ENCODE measurements at places on chromosomes 7 and 10.

DNA sequence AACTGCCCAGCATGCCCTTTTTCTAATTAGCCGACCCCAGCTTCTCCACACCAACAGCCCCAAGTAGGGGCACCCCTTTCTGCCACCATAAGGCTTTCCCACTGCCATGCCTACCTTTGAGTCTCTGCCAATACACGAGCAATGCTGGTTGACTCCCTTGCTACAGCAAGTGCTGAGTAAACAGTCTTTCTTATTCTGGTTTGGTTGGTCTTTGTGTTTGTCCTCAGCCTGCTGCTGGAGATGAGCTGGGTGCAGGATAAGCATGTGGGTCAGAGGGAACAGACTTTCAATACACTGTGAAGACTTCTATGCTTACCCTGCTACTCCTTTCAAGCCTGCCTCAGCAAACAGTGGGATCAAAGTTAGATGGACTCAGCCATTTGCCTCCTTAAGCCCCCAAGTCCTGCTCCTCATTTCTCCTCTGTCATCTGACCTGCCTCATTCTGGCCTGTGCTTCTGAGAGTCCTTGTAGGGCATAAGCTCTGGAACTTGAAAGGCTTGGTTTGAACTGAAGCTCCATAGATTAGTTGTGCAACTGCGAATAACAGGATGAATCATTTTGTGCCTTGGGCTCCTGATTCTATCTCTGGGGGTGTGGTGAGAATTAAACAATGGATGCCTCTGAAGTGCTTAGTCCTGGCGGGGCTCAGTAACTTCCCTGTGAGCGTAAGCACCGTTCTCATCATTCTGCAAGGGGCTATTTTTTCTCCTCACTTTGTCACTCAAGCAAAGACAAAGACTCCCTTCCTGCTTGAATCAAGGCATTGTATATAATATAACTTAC is 533.8 kb upstream of the DPP6 start:
- no peaks in the 10 kb centered on the region for H3K27me3 ChIP-seq
- no peak overlapping the region for H3K27ac ChIP-seq
- DNase-seq = no peak
- H3K4me1 ChIP-seq = no peaks in the 10 kb centered on the region
- H3K36me3 ChIP-seq = no peaks in the 10 kb centered on the region
- no peak overlapping the region for H3K4me3 ChIP-seq

GRCh38 chr7:98254516-98254915 is 2.5 kb upstream of the TECPR1 start:
- H3K27me3 ChIP-seq = no peaks in the 10 kb centered on the region
- peaks cover 56% of the 10 kb centered on the region for H3K36me3 ChIP-seq
- H3K4me1 ChIP-seq = peaks cover 46% of the 10 kb centered on the region
- no peak overlapping the region for H3K4me3 ChIP-seq

GRCh38 chr10:30734901-30735300 is 105.3 kb upstream of the LYZL2 start:
- no peaks in the 10 kb centered on the region for H3K36me3 ChIP-seq
- no peak overlapping the region for H3K27ac ChIP-seq
- peaks cover 9% of the 10 kb centered on the region for H3K4me1 ChIP-seq

DNA sequence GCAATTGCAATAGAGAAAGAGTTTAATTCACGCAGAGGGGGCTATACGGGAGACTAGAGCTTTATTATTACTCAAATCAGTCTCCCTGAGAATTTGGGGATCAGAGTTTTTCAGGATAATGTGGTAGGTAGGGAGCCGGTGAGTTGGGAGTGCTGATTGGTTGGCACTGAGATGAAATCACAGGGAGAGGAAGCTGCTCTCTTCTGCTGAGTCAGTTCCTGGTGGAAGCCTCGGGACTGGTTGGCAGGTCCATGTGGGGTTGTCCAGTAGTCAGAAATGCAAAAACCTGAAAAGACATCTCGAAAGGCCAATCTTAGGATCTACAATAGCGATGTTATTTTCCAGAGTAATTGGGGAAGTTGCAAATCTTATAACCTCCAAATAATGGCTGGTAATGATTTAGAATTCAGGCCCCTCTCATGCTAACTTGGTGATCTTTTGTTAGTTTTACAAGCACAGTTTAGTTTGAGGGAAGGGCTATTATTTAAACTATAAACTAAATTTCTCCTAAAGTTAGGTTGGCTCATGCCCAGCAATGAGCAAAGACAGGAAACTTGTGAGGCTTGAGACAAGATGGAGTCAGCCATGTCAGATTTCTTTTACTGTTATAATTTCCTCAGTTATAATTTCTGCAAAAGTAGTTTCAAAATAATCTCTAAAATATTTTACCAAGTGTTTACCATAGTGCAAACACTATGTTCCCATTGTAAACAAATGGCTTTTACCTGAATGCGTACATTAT is 39.4 kb upstream of the SLC25A13 start:
- no peak overlapping the region for H3K27ac ChIP-seq
- no peaks in the 10 kb centered on the region for H3K4me1 ChIP-seq
- DNase-seq = no peak
- H3K36me3 ChIP-seq = no peaks in the 10 kb centered on the region
- peaks cover 5% of the 10 kb centered on the region for H3K27me3 ChIP-seq
- no peak overlapping the region for H3K4me3 ChIP-seq

DNA sequence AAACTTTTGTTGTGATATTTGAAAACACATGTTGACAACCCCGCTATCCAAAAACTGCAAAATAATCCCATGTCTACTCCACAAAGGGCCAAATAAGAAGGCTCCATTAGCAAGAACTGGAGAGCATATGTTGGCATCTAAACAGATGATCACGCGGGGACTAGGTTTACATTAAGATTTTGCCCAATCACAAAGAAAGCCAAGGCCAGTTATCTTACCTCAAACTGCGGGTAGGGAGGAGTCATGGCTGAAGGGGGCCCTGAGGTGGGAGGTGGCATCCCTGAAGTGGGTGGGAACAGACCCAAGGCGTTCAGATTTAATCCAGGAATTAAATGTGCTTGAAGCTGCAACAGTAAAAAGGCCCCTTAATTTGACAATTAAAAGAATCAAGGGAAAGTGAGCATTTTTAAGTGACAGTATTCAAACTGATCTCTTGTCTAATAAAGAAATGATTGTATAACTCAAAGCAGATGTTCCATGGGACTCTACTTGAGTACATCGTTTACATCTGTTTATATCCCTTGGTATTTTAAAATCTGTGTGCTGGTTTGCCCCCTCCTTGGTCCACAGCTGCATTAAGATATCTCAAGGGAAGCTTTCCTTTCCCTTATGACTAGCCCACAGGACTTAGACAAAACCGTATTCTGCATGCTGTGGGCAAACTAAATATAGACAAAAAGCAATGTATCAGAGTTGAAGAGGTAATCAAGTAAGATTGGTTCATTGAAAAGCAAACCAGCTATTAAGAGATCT is 42.9 kb downstream of the MALSU1 start:
- no peak for DNase-seq
- H3K4me3 ChIP-seq = no peak overlapping the region
- peaks cover 12% of the 10 kb centered on the region for H3K27me3 ChIP-seq
- peaks cover 23% of the 10 kb centered on the region for H3K4me1 ChIP-seq
- H3K27ac ChIP-seq = no peak overlapping the region

DNA sequence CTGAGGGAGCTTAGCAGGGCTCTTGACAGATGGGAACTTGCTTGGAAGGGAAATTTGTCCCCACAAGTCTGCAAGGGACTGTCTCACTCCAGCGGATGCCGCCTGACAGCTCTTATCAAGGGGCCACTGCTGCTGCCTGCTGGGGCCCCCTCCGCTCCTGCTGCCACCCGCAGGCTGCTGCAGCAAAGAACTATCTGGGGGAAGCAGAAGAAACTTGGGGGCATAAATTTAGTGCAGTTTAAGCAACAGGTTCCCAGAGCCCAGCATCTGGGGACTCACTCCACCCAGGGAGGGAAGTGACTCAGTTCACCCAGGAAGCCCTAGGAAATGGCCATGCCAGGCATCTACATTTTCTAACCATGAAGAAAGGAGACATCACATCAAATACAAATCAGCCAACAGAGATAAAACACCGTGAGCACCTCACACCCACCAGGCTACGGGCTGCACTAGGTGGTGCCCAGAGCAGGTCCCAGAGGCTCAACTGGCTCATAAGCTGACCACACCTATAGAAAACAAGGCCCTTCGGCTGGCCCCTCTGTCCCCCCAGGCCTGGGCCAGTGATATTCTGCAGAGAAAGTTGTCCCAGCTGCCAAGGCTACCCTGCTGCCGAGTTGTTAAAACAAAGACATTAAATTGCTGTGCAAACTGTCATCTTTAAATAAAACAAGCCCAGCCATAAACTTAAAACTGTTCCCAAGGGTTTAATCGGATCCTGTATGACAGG is 3.7 kb downstream of the RGS10 start:
- H3K36me3 ChIP-seq = peaks cover 74% of the 10 kb centered on the region
- peaks cover 73% of the 10 kb centered on the region for H3K4me1 ChIP-seq
- H3K27ac ChIP-seq = peak overlapping the region; percentile 93
- H3K4me3 ChIP-seq = peak overlapping the region; percentile 90
- H3K27me3 ChIP-seq = no peaks in the 10 kb centered on the region

GRCh38 chr10:60760711-60761210 is 17.5 kb upstream of the CDK1 start:
- H3K36me3 ChIP-seq = no peaks in the 10 kb centered on the region
- H3K4me1 ChIP-seq = no peaks in the 10 kb centered on the region
- H3K27me3 ChIP-seq = peaks cover 5% of the 10 kb centered on the region
- H3K27ac ChIP-seq = no peak overlapping the region
- DNase-seq = no peak
- H3K4me3 ChIP-seq = no peak overlapping the region

DNA sequence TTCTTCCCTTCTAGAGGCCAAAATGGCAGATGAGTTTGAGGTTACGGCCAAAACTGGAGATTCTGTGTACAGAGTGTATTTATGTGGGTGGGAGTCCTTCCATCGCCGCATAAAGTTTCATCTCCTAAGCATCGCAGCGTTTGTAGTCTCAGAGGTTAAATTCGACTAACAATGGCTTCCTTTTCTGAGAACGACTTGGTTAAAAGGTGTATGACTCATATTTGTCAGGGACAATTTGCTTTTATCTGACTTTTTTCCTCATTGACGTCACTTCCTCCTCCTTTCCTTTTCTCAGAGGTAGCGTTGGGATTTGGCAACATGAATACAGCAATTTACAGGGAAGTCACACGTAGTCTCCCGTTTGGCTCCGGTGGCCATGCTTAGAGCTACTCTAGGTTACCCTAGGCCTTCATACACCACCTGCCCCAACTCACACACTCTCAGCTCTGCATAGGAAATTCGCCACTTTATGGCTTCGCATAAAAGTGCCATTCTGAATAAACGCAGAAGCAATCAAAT is 37.6 kb upstream of the TCF7L2 start:
- H3K36me3 ChIP-seq = no peaks in the 10 kb centered on the region
- DNase-seq = no peak
- H3K27me3 ChIP-seq = no peaks in the 10 kb centered on the region
- H3K4me1 ChIP-seq = no peaks in the 10 kb centered on the region

DNA sequence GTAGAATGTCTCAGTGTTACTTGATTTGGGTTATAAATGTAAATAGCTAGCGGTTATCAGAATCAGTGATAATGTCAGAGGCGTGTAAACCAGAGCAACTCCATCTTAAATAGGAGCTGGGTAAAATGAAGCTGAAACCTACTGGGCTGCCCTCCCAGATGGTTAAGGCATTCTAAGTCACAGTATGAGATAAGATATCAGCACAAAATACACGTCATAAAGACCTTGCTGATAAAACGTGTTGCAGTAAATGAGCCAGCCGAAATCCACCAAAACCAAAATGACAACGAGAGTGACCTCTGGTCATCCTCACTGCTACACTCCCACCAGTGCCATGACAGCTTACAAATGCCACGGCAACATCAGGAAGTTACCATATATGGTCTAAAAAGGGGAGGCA is 172.3 kb downstream of the CHRM2 start:
- DNase-seq = no peak
- H3K27ac ChIP-seq = no peak overlapping the region
- no peaks in the 10 kb centered on the region for H3K36me3 ChIP-seq
- no peak overlapping the region for H3K4me3 ChIP-seq
- no peaks in the 10 kb centered on the region for H3K4me1 ChIP-seq

- H3K36me3 ChIP-seq = no peaks in the 10 kb centered on the region
- H3K4me1 ChIP-seq = no peaks in the 10 kb centered on the region
- no peaks in the 10 kb centered on the region for H3K27me3 ChIP-seq
- no peak overlapping the region for H3K4me3 ChIP-seq
- DNase-seq = no peak
Measured at GRCh38 chr10:64617085-64617484, 1095.9 kb downstream of the REEP3 start.

DNA sequence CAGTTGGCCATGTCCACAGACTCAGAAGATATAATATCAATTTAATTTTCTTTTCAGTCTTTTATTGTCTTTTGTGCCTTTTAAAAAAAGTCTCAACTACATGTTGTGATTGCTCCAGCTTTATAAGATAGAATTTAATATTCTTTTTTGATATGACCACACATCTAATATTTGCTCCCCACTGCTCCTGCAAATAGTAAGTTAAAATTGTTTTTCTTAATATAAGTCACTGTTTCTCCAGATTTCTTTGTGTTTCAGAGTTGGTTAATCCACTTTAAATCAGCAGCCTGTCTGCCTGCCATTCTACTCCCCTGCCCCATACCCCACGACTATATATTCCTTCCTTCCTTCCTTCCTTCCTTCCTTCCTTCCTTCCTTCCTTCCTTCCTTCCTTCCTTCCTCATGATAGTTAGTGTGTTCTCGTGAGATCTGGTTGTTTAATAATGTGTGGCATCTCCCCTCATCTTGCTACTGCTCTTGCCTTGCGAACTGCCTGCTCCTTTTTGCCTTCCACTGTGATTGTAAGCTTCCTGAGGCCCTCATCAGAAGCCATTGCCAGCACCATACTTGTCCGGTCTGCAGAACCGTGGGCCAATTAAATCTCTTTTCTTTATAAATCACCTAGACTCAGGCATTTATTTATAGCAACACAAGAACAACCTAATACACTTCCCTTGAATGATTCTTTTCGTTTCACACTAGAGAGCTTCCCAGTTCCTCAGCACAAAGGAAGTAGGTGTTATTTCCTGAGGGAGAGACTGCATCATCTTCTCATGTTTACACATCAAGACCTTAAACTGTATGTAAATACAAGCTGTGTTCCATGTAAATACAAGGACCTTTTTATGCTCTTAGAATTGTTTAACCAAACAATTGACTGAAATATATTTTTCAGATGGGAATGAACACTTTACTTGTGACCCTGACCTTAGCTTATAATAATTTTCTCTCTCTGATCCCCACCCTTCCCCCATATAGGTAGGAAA is 24.5 kb downstream of the TAS2R16 start:
- H3K36me3 ChIP-seq = no peaks in the 10 kb centered on the region
- DNase-seq = no peak
- no peak overlapping the region for H3K27ac ChIP-seq
- H3K4me3 ChIP-seq = no peak overlapping the region

GRCh38 chr10:128614802-128615553 is 488.8 kb upstream of the MKI67 start:
- H3K4me1 ChIP-seq = no peaks in the 10 kb centered on the region
- DNase-seq = no peak
- no peaks in the 10 kb centered on the region for H3K36me3 ChIP-seq
- no peaks in the 10 kb centered on the region for H3K27me3 ChIP-seq
- no peak overlapping the region for H3K27ac ChIP-seq
- H3K4me3 ChIP-seq = no peak overlapping the region

- no peak overlapping the region for H3K4me3 ChIP-seq
- peaks cover 11% of the 10 kb centered on the region for H3K4me1 ChIP-seq
- no peak for DNase-seq
- H3K36me3 ChIP-seq = no peaks in the 10 kb centered on the region
- H3K27ac ChIP-seq = no peak overlapping the region
- peaks cover 15% of the 10 kb centered on the region for H3K27me3 ChIP-seq
Measured at GRCh38 chr10:86644794-86645445, 9.4 kb upstream of the OPN4 start.

GRCh38 chr7:28698840-28699239 is 259.3 kb downstream of the TRIL start:
- no peak for DNase-seq
- H3K4me3 ChIP-seq = no peak overlapping the region
- no peaks in the 10 kb centered on the region for H3K36me3 ChIP-seq
- no peaks in the 10 kb centered on the region for H3K4me1 ChIP-seq
- H3K27ac ChIP-seq = no peak overlapping the region

Data from activated T-cell treated with anti-CD3 and anti-CD28 coated beads, Interleukin-2, amount 50 U/mL, for 24 hours (primary cell).